ENCODE measurements at places on chromosomes 11 and 22. TPM values are rescaled to one million over a fixed set of nuclear protein-coding genes. Genes with fewer than 3 reads are reported as not detected.

DNA sequence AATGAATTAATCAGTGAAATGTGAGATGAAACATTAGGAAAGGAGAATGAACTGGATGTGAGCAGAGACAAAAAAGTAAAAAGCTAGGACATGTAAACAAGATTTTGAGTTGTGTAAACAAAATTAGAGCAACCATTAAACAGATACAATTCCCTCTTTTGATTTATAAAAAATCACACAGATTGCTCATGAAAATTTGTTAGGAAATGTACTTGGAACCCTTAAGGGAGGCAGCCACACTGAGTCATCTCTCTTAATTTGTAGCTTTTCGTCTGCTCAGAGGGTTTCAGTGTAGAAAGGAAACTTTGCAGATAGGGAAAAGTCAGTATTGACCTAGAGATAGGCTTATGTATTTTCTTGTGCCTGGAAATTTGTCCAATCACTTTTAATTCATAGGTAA is 49.6 kb upstream of the ME3 start:
- no peak for DNase-seq

DNA sequence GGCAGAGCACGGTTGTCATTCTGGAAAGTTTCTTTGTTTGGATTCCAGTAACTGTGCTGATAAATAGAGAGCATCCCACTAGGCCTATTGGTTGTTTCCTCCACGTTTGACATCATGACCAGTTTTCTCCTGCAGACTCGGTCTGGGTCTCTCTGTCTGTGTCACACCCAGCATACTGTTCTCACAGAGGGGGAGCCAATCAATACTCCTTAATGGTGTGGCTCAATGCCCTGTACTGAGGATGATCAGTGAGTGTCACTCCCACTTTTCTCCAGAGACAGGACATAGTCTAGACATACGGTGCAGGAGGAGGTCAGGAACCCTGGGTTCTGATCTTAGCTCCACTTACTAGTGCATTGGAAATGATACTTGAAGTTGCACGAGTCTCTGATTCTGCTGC is 88.2 kb upstream of the BLID start:
- DNase-seq = no peak

DNA sequence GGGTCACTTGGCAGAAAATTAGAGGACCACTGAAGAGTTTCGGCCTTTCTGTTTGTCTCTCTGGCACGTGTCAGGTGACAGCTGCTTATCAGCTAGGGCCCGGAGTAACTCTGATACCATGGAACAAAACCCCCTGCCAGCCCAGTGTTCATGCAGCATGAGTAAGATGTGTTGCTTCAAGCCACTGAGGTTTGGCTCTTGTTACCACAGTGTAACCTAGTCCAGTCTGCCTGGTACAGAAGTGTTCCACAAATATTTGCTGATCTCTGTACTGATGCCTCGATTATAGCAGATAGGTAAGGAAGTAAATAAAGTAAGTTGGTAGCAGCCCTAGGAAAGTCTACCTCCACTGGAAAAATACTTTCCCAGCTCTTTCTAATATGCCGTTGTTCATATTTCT is 20.5 kb upstream of the ETS1 start:
- peak; percentile 8 for DNase-seq

DNA sequence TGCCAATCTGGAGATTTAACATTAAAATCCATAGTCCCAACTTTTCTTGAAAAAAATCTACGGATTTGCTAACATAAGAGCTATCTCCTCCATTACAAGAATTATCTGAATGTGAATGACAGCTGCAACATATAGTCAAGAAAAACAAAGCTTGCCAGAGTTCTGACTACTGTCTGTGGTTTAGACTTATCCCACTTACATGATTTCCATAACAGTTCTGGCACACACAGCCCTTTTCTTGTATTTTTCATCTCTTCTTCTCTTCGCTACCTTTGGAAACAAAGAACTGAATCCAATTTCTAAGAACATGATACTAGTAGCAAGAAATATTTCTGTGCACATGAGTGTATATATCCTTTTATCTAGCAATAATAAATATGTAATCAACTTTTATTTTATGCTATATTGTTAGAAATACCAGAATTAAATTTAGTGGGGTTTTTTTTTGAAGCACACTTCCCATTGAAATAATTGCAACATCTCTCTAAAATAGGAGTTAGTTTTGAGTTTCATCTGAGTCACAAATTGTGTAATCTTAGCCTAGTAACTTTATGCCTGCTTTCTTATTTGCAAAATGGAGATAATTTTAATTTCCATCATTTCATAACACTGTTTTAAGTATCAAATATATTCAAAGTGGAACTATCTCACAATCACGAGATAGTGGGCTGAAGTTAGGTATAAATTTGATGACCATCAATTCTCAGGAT is 1217.6 kb downstream of the JRKL start:
- DNase-seq = no peak

DNA sequence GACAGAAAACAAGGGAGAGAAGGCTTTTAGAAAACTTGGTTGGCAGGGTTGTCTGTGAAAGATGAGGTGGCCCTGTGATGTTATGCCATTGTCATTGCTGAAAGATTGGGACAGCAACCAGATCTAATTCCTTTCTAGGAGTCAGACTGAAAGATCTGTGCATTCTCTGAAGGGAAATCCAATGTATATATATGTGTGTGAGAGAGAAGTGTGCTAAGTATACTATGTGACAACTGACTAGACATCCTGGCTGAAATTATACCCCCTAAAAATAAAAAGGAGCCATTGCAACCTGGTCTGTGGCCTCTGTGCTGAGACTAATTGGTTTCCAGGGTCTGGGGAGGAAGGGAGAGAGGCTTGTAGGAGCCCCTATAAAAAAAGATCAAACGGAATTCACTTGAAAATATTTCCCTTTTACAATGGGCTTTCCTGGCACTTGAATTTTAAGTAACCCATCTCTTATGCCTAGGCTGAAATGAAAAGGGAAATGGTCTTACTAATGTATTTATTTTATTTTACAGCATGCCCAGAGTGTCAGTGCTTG is 1.2 kb upstream of the MPPED2 start:
- DNase-seq = no peak

DNA sequence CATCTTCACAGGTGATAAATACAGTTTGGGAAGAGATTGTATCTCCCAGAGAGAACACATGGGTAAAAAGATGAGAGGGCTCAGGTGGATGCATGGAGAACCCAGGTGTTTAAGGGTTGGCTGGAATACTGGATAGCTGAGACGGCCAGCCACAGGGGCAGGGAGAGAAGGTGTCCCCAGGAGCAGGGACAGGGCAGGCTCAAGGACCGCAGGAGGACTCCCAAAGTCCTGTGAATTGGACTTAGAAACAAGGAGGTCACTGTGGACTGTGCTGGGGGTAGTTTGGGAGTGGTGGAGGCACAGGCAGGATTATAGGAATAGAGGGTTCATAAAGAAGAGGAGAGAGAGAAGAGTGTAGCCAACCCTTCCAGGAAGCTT is 103.8 kb upstream of the PARVA start:
- no peak for DNase-seq

DNA sequence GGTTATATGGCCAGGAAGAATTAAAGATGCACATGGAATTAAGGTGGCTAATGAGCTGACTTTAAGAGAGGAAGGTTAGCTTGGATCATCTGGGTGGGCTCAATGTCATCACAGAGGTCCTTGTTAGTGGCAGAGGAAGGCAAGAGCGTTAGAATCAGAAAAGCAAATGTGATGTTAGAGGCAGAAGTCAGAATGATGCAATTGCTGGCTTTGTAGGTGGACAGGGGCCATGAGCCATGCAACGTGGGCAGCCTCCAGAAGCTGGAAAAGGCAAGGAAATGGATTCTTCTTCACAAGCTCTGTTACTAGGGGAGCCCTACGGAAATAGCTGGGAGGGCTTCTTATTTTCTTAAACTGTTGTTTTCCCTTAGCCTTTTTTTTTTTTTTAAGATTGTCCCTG is 2.3 kb upstream of the CBLIF start:
- DNase-seq = no peak

GRCh38 chr22:50576806-50577696 is 1.2 kb downstream of the CPT1B start:
- DNase-seq = peak; percentile 20

GRCh38 chr11:134632347-134633119 is 220.5 kb upstream of the B3GAT1 start:
- DNase-seq = no peak

- peak; percentile 62 for DNase-seq
Observed at GRCh38 chr22:49815641-49816091, 12.0 kb downstream of the BRD1 start.

DNA sequence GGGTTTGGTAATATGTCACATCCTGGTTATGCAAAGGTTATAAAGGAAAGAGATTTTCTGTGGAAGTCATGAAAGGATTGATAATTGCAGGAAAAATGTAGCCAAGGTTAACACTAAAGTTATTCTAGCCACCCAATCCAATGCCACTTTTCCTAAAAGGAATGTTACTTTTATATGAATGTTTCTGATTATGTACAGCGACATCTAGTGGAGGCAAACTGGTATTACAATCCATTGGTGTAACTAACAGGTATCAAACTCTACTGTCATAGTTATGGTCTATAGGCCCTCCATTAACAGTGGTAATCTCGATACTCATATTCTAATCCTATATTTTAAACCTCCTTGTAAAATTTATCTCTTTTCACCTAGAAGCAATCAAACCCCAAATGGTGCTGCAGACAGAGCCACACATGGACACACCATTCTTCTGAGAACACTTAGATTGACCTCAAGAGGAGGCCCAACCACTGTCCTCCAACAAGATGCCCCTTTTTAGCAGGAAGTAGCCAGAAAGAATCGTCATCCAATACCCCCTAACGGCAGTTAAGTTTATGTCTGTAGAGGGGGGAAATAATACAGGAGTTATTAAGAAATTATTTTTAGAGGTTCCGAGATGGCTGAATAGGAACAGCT is 74.9 kb upstream of the RAG2 start:
- no peak for DNase-seq

GRCh38 chr11:65394125-65394536 is 7.7 kb downstream of the FRMD8 start:
- DNase-seq = no peak

- DNase-seq = no peak
Observed at GRCh38 chr11:1200611-1201191, 22.2 kb upstream of the MUC5B start.

TMEM223 gene
- 9.2 TPM for total RNA-seq

APOL6 gene
- 26.7 TPM for total RNA-seq

MMP13 gene
- not detected for total RNA-seq

PEX26 gene
- 56.3 TPM for total RNA-seq

UBASH3B gene
- 18.8 TPM for total RNA-seq
